NCI-H1417 treated with DMSO at 0.1 percent for 48 hours (cell line): ENCODE measurements at places on chromosomes 11 and 22.

DNA sequence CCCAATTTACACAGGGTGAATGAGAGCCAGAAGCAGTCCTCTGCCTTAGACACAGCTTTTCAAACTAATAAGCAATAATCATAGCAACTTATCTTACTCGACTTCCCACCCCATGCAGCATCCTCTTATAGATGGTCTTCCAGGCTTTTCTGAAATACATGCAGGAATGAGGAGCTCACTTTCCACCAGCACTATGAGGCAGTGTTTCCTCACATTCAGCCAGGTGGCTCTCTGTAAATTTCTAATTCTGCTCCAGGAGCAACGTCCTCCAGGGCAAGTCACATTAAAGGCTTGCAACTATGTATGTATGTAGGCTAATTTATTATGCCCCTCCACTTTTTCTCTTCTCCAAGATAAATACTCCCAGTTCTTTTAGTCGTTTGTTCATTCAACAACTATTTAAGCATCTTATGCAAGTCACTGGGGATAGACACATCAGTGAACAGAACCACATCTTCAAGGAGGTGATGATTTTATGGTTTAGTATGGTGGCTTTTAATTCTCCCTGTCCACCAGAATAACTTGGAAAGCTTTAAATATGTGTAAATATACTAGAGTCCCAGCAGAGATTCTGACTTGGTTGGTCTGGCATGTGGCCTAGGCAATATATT is 59.9 kb downstream of the PAK1 start:
- DNase-seq, result no peak

DNA sequence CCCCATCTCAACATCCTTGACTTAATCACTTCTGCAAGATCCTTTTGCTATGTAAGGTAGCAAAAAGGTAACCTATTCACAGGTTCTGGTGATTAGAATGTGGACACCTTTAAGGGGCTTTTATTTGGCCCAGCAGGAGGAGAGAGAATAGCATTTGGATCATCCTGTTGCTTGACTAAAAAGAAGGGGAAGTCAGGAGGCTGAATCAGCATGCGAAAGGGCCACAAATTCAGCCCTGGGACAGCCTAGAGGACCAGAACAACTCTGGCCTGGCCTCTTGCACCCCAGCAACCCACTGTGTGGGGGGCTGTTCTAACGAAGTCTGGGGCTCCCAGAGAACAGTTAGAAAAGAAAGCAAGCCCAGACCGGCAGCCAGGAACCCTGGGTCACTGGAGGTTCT is 3.2 kb upstream of the HMOX1 start:
- DNase-seq, result no peak

- no peak for DNase-seq
Observed at GRCh38 chr11:47508240-47508957, 44.5 kb downstream of the CELF1 start.

DNA sequence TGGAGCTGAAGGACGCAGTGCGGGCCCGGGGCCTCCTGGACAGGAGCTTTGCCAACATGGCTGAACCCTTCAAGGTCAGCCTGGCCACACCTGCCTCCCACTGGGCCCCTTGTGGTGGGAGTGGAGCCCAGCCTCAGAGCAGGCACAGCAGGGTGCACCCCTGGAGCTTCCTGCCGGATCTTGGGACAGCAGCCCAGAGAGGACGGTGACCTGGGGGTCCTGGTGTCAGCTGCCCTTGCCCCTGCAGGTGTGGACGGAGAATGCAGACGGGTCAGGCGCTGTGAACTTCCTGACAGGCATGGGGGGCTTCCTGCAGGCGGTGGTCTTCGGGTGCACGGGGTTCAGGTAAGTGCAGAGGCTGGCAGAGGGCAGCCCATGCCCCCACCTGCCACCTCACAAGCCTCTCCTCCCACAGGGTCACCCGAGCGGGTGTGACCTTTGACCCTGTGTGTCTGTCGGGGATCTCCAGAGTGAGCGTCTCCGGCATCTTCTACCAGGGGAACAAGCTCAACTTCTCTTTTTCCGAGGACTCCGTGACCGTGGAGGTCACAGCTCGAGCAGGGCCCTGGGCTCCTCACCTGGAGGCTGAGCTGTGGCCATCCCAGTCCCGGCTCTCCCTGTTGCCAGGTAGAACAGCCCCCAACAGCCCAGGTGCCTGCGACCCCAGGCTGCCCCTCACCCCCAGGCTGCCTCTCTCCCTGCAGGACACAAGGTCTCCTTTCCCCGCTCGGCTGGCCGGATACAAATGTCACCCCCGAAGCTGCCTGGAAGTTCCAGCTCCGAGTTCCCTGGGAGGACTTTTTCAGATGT is 5.1 kb downstream of the PGGHG start:
- DNase-seq, result no peak

DNA sequence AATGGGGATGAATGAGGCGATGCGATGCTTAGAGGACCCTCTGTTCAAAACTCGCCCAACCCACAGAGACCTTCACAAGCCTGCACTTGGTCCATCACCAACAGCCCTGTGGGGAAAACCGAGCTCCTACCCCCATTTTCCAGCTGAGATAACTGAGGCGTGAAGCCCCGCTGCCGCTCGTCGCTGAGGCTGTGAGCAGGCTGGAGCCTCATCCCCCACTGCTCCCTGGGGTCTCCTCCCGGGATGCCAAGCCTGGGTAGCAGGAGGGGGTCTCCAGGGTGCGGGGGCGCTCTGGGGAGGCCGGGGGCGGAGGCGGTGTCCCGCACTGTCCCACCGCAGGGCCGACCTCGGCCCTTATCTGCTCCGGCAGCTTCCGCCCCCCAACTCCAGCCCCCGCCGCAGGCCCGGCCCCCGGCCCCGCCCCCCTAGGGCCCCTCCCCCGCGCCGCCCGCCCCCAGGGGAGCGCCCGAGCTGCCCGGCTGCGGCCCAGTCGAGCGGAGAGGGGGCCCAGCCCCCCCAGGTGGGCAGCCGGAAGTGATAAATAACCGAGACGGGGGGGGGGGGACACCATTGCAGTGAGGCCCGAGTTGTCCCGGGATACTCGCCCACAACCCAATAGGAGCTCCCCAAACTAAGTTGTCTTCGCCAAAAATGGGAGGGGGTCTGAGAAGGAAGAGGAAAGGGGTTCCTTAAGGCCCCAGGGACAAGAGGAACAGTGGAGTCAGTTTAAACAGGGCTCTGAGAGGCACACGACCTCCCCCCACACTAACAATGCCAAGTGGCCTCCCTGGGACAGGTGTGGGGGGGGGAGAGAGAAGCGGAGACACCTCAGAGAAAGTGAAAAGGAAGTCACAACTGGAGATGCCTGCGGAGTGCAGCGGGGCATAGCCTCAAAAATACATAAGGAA is 8.3 kb upstream of the SLC39A13 start:
- DNase-seq, result no peak

DNA sequence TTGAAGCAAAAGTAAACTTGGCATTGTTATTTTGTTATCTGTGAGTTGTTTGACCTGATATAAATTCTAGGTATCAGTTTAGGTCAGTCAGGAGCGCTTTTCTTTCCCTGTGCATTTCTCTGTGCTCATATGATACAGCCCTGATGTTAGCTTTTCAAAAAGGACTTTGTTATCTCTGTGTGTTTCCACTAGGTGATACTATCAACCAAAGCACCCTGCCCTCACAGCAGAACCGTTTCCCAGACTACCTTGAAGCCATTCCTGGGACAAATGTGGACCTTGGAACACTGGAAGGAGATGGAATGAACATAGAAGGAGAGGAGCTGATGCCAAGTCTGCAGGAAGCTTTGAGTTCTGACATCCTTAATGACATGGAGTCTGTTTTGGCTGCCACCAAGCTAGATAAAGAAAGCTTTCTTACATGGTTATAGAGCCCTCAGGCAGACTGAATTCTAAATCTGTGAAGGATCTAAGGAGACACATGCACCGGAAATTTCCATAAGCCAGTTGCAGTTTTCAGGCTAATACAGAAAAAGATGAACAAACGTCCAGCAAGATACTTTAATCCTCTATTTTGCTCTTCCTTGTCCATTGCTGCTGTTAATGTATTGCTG is 87.7 kb upstream of the BIRC3 start:
- DNase-seq, result no peak

DNA sequence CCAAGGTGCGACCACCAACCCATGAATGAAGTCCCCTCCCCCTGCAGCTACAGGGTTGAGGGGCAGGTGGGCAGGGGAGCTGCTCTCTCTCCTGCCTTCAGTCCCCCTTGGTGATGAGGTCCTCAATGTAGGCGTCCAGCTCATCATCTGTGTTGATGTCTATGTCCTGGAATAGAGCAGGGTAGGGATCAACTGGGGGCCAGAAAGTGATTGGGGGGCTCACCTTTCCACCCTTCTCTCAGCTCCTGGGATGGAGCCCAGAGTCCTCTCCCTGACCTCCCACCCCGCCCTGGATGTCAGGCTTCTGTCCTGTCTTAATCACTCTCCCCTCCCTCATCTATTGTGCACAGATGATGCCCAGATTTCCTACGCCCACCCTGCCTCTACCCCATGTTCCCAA is 41.9 kb downstream of the MORC2 start:
- no peak for DNase-seq
